HT-29 (cell line): ENCODE measurements at places on chromosomes 11 and 22. TPM values are rescaled to one million over a fixed set of nuclear protein-coding genes. Genes with fewer than 3 reads are reported as not detected.

GRCh38 chr11:1705126-1706052, 8.4 kb downstream of the KRTAP5-6 start:
- peak; percentile 36 for DNase-seq

- no peak for DNase-seq
These were observed 1.5 kb downstream of the THRSP start for GRCh38 chr11:78065203-78065602.

GRCh38 chr22:46674906-46675305, 54.7 kb downstream of the GRAMD4 start:
- no peak for DNase-seq

DNA sequence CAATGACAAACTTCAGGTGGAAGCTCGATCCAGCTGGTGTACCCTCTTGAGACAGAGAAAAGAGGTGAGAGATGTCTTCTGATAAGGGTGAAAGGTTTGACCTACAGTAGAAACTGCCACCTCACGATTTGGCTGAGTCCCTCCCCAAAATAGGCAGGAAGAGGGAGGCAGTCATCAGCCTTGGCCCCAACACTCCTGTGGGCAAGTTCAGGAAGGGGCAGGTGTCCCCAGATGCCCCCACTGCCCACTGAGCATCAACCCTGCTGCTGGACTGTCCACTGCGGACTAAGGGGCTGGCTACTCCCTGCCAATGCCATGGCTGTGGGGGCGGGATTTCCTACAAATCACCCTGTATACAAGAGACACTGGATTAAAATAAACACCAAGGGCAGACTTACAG, 441.4 kb downstream of the BUD13 start:
- DNase-seq, result no peak

DNA sequence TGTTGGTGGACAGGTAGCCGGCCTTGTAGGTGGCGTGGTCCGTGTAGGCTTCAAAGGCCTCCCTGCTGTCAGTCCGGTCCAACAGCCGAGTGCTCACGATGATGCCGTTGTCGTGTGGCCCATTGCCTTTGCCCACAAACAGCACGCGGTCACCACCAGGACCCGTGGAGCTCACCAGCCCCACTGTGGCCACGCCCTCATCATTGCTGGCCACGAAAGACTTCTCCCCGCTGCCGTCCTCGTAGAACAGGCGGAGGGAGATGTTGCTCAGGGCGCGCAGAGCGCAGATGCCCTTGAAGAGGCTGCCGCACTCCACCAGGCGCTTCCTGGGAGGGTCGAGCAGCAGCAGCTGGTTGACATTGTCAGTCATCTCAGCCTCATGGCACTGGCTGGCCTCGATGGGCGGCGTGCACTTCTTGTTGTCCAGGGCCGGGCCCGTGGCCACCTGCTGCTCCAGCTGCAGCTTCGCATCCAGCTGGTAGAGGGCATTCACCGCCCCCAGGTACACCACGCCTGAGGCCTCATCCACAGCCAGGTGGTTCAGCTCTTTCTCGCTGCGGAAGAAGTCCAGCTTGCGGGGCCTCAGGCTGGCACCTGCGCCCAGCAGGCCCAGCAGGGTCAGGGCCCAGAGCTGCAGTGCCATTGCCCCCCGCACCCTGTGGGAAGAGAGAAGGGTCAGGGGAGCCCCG, 17.4 kb downstream of the PLXNB2 start:
- no peak for DNase-seq

- no peak for DNase-seq
These were observed 83.6 kb downstream of the FDX1 start for GRCh38 chr11:110513259-110513801.

DNA sequence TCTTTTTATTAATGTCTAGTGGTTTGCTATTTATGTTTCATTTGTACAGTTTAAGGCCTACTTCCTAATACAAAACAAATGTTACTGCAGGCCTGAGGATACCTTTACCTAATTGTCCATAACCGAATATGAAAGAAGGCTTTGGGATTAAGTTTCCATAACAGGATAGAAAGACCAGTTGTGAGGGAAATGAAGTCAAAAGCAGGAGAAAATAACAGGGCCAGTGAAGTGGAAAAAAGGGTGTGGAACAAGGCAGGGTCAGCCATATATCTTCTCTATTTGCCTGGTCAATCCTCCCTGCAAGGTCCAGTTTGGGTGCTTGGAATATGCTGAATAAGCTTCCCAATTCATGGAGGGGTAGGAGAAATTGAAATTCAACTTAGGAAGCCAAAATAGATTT, 211.5 kb downstream of the SWAP70 start:
- DNase-seq, result no peak

GRCh38 chr11:107951155-107951554, 22.9 kb downstream of the RAB39A start:
- no peak for DNase-seq

GRCh38 chr22:49415151-49415951, 412.3 kb downstream of the BRD1 start:
- DNase-seq, result no peak

DNA sequence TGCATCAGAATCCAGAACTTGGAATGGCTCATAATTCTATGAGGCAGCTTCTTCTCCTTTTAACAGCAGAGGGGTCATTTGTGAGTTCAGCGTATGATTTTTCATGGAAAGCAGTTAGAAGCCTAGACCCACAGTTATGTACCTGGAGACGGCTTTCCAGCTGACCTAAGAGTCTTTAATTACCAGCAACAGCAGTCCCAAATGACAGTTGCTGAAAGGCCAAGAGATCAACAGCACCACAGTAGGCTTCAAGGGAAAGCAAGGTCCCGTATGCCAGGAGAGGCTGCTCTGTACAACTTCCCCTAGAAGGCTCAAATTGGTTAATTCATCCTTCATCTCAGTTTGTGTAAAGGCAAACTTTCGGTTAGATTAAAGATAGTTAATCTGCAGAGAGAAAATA, 363.0 kb downstream of the SOX6 start:
- DNase-seq, result no peak

DNA sequence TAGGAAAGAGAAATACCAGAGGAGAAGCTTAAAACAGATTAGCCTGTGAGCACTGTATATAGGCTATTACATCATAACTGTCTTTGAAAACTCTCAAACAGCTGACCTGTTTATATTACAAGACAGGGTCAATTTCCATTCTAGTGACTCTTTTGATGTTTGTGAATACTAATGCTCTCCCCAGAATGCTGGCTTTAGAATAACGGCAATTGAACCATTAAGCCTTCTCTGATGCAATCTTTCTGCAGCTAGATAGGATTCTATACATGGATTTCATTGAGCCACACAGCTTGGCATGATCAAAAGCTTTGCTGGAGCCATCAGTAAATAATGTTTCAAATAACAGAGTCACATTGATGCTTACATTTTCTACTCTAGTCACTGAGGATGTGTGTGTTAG, 122.7 kb upstream of the FAT3 start:
- no peak for DNase-seq

DNA sequence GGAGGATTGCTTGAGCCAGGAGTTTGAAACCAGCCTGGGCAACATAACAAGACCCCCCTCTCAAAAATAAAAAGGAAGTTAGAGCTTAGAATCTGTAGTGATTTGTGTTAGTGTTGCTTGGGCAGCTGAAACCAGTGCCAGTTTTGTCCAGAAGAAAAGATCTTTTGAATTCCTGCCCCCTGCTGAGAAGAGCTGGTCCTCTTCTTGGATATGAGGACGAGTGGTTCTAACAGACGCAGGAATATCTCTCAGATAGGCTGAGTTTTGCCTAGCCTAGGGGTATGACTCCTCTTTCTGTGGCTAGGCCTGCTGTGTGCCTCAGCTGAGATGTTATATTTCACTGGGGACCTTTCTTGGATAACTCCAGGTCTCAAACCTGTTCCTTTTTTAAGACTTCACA, 102.8 kb downstream of the STIM1 start:
- DNase-seq, result no peak

DNA sequence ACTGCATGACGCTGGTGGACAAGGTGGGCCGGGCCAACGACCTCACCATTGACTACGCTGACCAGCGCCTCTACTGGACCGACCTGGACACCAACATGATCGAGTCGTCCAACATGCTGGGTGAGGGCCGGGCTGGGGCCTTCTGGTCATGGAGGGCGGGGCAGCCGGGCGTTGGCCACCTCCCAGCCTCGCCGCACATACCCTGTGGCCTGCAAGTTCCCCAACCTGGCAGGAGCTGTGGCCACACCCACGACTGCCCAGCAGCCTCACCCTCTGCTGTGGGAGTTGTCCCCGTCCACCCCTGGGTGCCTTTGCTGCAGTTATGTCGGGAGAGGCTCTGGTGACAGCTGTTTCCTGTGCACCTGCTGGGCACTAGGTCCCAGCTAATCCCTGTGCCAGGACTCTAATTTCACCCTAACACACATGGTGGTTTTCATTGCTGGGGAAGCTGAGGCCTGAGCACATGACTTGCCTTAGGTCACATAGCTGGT, 49.0 kb upstream of the PPP6R3 start:
- DNase-seq, result no peak

- DNase-seq, result no peak
These were observed 71.4 kb downstream of the SFI1 start for GRCh38 chr22:31567702-31568101.

DNA sequence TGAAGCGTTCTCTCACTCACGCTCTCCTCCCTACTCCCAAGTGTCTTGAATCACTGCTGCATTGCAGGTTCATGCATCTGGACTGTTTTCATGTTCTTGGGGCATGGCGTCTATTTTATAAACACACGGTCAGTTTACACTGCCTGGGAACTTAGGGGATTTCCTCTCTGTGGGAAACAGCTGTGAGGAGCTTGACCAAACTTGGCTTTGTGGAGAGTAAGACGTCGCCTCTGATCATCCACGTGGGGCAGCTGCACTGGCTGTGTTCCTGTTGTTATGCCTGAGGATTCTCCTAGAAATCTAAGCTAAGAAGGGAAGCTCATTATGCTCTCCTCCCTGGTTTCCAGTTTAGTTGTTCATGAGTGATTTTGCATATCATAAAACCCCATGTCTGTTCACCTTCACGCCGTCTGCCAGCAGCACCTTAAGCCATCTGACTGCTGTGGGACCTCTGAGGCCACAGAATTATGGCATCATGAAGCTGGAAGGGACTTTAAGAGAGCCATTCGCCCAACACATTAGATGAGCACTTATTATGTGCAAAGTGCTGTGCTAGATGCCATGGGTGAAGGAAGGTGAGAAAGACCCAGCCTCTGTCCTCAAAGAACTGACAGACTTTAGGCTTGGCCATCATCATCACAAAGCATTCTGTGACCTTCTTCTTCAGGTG, 38.8 kb upstream of the POU2AF1 start:
- no peak for DNase-seq

DNA sequence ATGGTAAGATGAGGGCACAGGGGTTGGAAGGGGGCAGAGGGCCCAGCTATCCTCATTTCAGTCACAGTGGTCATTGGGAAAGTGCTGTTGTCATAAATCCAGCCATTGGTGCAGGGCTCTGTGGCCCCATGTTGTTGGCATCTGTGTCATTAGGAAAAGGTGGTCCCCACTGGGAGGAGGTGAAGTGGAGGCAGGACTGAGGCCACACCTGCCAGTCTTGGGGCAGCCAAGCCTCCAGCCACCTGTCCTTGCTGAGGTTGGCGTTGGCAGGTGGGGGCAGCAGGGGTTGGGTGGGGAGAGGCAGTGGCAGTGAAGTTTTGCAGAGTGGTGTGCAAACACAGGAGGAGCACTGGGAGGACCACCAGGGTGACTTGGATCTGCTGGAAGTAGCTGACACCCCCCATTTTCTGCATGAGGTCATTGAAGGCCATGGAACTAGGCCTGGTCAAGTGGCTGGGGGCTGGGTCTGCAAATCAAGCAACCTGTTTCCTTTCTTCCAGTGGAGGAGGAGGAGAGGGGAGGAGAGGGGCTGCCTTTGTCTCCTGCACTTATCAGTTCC, 25.3 kb downstream of the SLC22A6 start:
- no peak for DNase-seq

DNA sequence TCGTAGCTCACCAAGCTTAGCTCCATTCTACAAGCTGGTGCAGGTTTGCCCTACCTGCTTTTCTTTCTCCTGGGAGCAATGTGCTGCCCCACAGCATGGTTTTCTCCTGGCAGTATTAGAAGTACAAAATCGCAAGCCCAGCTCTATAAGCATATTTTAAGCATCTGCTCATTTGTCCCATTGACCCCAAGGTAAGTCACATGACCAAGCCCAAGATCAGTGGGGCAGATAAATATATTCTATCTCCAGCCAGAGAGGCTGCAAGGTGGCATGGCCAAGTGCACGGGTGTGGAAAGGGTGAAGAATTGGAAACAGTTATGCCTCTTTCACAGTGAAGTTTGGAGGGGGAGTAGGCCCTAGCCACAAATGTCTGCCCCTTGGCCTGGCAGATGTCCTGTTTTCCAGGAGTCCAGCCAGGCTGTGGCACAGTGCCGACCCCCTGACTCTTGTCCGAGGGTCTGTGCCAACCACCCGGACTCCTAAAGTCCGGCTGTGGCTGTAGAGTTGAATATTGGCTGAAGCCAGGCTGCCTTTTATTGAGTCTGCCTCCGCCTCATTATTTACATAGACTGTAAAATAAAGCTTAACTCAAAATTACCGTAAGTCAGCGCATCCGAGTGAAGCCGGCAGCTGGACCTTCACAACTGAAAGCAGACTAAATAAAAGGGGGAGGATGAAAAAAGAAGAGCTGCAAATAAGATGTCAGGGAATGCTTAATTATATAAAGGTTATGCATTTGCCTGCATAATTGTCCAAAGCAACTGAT, 165.7 kb downstream of the COMMD9 start:
- no peak for DNase-seq

DNA sequence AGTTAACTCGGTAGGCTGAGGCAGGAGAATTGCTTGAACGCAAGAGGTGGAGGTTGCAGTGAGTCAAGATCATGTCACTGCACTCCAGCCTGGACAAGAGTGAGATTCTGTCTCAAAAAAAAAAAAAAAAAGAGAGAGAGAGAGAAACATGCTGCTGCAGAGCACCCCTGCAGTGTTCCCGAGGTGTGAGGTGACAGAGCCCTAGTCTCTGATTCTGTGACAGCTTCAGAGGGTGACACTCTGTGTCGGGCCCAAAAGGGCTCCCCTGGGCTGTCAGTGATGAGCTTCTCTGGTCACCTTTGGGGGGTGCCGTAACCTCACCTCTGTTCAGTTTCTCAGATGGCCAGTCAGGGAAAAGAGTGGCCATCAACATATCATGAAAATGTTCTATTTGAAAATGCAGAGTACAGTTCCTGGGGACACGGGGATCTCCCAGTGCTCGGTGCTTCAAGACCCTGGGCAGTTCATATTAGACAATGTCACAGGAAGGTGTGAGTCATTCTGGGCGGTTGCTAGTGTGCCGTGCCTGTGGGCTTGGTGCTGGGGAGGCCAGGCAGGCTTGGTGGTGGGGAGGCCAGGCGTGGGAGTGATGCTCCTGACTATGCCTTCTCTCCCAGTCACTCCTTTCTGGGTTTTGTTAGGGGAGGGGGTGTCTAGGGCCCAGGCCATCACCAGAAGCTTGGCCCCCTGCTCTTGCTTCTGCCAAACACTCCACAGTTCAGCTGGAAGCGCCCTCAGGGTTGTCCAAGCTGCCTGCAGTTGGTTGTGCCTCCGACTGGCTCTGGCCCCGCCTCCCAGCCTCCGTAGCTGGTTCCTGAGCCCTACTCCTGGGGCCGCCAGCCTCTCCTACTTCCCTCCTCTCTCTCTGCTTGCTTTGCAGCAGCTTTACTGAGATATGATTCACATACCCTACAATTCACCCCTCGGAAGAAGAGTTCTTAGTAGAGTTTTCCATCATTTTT, 52.5 kb upstream of the CLDN5 start:
- DNase-seq, result no peak

Gene ARHGAP8
- 30.6 and 38.1 TPM in 2 replicates for total RNA-seq

Gene IL18
- 1.8 TPM in 2 replicates for total RNA-seq

Gene FGF4
- total RNA-seq, result not detected in 2 replicates

Gene CHRM1
- total RNA-seq, result 0.18 TPM in 1 of 2 replicates, not detected in the other

Gene RFPL2
- total RNA-seq, result not detected in 2 replicates

Gene FJX1
- total RNA-seq, result 6.1 and 7.5 TPM in 2 replicates

Gene ART1
- not detected in 2 replicates for total RNA-seq

Gene FOLR2
- not detected in 2 replicates for total RNA-seq

Gene TPST2
- 13.4 and 24.2 TPM in 2 replicates for total RNA-seq

Gene POU2AF3
- total RNA-seq, result 14.5 and 23.0 TPM in 2 replicates
